Astrocyte of the hippocampus (primary cell): ENCODE measurements at places on chromosomes 4 and X.

- no peak for DNase-seq
These were observed 72.5 kb downstream of the FAT1 start for GRCh38 chr4:186651181-186651603.

DNA sequence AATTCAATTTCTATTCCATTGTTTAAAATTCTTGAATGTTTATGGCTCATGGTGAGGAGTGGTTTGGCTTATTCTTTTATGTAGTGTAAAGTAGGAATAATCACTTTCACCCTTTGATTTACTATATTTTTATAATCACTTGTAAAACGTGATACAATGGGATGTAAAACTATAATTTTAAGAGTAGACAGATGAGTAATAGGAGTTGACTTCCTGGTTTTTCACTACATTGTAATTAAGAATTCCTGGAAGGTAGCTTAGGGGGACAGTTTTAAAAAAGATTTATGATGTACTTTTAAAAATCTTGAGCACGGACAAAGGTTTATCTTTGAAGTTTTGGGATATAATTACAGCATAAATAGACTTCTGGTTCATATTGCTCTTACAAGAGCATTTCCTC lies 65.3 kb downstream of the PDGFC start:
- no peak for DNase-seq

DNA sequence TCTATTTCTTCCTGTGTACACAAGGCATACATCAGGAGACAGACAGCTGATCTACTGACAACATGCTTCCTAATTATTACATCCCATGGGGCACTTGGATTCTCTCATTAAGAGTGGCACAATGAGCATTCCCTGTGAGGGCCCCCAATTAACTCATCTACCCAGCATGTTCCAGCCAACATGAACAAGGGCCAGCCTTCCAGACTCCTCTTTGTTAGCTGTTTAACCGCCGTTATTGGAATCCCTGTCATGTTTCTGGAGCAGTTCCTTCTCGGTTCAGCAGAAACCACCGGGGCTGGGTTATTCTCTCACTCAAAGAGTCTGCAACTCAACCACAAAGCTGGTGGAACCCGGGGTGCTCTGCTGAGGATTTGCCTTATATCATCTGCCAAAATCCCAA lies 9.9 kb upstream of the GPM6B start:
- DNase-seq: peak; percentile 25

DNA sequence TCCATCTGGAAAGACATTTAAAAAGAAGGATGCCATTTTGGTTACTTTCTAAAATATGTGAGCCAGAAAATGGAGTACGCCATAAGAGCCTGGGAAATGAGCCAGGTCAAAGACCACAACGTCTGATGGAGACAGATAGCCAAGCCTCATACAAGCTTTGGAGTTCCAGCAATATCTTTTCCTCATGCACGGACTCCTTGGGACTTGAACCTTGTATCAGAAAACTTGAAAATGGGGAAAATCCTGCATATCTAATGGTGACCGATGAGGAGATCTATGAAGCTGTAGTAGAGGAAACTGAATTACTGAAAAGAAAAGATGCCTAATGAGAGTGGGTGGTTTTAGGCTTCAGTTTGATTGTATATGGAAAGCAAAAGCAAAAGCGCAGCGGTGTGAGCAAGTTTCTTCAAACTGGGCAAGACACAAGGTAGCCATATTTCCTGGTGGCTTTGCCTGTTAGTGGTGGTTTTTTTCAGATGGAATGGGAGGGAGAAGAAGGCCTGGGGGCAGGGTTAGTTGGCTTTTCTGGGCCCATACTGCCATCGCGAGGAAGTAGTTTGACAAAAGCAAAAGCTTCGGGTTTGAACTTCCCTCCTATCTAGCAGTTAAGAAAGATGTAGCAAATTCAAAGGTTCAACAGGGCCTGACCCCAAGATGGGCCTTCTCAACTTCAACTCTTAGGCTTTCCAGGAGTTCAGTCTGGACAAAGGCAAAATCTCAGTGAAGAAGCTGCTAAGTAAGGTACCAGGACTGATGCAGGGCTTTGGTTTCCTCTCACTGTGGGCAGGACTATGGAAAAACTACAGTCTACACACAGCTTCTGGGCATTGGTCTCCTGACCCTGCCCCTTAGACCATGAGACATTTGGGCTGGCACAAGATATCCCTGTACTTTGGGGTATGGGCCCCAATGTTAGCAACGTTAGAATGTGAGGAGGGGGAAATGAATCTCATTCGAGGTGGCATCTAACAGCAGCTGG lies 210.0 kb upstream of the STK26 start:
- peak; percentile 74 for DNase-seq

DNA sequence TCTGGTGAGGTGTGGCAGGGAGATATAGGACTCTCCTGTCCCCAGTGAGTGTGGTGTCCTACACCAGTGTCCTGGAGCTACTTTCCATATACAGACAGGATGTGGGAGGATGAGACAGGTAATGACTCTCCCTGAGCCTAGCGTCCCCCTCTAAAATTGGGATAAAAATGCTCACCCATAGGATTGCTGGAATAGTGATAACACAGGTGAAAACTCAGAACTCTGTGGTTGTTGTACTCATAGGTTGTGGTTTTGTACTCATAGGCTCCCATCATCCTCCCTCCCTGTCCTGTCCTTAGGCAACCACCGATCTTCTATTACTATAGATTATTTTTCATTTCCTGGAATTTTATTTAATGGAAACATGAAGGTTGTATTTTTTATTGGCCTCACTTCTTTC lies 60.7 kb upstream of the NXF3 start:
- DNase-seq: no peak

DNA sequence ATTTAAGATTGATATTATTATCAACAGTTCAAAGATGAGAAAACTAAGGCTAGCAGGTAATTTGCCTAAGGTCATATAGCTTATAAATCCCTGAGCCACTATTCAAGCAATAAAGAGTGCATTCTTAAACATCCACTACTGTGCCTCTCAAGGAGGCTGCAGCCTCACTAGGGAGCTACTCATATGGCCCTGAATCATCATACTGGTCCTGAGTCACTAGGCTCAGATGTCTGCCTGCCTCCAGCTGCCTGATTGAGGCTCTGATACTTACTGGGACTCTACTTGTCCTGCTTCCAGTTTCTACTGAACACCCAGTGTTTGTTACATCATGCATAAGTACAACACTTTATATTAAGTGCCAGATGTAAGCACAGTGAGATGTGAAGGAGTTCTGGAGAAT lies 110.7 kb downstream of the AASDH start:
- DNase-seq: no peak
